Cerebellar nuclear complex (tissue), 1 donor: ENCODE measurements at places on chromosomes 2 and 18.

DNA sequence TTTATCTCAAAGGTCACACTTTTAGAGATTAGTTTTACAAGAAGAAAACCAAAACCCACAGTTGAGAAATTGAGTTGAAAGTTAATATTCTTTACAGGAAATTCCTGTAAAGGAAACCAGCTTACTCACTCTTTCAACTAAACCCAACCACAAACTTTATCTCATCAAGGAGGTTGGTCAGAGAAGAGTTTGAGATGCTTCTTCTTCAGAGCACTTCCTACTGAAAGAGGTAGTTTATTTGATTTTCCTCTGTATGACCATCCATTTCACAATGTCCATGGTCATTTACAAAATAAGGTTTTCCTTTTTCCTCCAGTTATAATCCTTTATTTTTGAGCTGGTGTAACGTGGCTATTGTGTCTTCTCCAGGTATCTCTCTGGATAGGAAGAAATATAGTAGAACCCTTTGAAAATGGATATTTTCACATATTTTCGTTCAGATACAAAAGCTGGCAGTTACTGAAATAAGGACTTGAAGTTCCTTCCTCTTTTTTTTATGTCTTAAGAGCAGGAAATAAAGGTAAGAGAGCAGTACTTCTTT lies 4.5 kb upstream of the IL18RAP start:
- DNase-seq, result no peak

GRCh38 chr2:111652038-111652437 lies 232.0 kb downstream of the ANAPC1 start:
- no peak for DNase-seq

GRCh38 chr2:43041173-43041591 lies 185.2 kb downstream of the ZFP36L2 start:
- DNase-seq, result no peak

GRCh38 chr18:58669731-58670378 lies 1.4 kb upstream of the MALT1 start:
- no peak for DNase-seq

- no peak for DNase-seq
Observed at GRCh38 chr2:102399499-102400141, 23.3 kb upstream of the IL18RAP start.

- DNase-seq, result no peak
Observed at GRCh38 chr18:74869904-74870863, 272.5 kb downstream of the ZNF407 start.

GRCh38 chr2:149606251-149606811 lies 18.8 kb upstream of the MMADHC start:
- no peak for DNase-seq

DNA sequence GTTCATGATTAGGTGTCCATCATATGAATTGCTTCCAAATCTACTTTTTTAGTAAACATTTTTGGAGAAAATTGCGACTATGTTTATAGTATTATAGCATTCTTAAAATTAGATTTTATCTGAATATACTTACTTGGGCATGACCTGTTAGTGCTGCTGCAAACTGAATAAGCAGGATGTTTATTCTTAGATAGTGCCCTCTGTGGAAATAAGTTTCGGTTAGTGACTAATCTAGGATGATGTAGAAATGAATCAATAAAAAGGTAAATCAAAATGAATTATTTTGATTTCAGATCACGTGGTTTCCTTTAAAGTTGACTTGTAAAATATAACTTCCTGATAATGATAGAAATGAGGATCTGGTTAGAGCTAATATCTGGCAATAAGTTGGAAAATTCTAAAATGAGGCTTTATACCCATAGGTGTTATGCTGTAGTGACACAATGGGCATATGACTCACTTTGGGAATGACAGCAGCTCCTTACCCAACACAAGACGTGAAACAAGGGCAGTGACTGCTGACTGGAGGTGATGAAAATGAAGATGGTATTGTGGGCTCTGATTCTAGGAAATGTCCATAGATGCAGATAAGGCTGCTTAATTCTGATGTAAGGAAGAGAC lies 165.8 kb upstream of the TCF4 start:
- no peak for DNase-seq

DNA sequence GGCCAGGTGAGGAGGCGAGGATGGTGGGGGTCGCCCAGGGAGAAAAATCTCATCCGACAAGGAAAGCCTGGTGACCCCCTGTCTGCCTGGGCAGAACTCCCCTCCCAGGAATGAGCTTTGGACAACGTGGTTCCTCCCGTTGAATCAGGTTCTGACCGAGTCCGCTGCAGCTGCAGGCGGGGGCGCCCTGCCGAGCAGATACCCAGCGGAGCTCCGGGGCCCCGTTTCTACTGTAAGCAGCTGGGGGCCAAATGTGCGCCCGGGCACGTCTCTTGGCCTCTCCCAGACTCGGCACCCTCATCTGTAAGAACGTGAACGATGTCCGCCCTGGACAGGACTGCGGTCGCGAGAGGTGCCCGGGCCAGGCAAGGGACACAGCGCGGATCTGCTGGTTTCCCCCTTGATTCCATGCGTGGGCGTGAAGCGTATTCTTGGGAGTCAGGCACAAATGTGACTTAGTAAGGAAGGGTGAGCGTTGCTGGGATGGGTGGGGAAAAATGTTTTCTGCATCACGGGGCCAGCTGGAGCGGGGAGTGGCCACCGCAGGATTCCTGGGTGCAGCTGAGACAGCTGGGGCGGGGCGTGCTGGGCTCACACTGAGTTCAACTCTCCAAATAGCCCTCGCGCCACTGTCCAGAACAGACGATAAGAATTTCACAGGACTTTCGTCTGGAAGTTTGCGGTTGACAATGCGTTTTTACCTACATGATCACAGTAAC lies 20.2 kb upstream of the TUBB6 start:
- DNase-seq, result no peak

- no peak for DNase-seq
Observed at GRCh38 chr2:96656540-96656939, 14.0 kb downstream of the FER1L5 start.

DNA sequence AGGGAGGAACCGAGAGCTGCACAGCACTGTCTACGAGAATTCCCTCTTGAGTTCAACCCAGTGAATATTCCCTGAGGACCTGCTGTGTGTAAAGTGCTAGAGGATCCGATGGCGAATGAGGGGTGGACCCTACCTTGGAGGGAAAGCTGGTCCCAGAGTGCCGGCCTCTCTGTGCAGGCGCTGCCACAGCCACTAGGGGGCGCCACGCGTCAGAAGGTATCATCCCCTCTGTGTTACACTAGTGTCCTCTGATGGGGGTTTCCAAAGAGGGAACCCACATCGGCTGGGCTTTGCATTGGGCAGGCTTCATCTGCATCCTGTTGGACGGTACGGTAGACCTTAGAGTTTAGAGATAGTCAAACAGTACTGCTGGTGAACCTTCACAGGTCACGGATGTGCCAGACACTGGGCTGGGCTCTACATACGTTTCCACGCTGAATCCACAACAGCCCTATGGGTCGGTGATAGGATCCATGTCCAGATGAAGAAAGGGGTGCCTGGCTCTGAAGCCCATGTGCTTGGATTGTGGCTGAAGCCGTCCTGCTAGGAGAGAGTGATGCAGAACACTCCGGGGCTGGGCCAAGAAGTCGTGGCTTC lies 39.0 kb downstream of the COA5 start:
- no peak for DNase-seq

GRCh38 chr18:8097399-8097798 lies 511.8 kb upstream of the RAB12 start:
- DNase-seq, result no peak

GRCh38 chr2:120819720-120820210 lies 84.1 kb downstream of the GLI2 start:
- DNase-seq, result no peak

- DNase-seq, result no peak
Observed at GRCh38 chr2:156343940-156344301, 11.4 kb upstream of the NR4A2 start.

- DNase-seq, result no peak
Observed at GRCh38 chr18:60508108-60508507, 135.5 kb upstream of the MC4R start.

- DNase-seq, result no peak
Observed at GRCh38 chr2:199777315-199777714, 73.7 kb downstream of the FTCDNL1 start.

GRCh38 chr2:192381082-192381481 lies 186.3 kb upstream of the TMEFF2 start:
- DNase-seq, result no peak

DNA sequence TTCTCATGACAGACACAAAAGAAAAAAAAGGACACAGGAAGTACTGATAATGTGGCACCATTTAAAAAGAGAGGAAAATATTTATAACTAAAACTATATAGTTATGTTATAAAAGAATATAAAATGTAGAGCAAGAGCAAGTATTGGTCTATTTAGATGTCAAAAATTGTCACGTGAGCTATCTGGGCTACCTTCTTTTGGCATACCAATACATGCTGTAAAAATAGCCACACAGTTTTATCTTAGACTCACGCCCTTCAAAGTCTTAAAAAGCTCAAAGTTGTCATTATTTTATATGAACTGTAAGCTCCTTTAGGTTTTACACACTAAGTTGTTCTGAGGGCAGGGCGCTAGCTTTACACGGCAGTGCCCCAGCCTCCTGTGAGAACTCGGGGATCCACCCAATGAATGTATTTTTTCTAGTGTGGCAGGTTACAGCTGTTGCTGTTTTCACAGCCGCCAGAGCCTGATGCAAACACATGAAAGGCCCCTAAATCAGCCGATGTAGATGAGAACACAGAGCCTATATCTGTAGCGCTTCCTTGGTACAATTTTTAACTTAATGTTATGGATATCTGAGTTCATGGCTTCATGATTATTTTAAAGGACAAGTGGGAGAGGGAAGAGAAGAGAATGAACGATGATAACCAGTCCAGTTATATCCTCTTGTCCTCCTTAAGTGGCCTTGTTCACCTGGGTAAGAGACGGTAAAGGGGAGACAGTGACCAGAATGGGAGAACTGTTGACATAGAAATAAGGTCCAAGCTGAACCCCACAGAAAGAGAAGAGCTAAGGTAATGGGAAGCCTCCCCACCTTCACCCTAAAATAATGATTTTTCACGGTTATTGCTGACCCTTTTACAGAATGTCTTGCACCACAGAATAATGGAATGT lies 130.8 kb downstream of the CACNB4 start:
- no peak for DNase-seq

- DNase-seq, result no peak
Observed at GRCh38 chr18:11946756-11947155, 34.6 kb upstream of the IMPA2 start.

- no peak for DNase-seq
Observed at GRCh38 chr2:134273256-134273983, 19.5 kb downstream of the MGAT5 start.

DNA sequence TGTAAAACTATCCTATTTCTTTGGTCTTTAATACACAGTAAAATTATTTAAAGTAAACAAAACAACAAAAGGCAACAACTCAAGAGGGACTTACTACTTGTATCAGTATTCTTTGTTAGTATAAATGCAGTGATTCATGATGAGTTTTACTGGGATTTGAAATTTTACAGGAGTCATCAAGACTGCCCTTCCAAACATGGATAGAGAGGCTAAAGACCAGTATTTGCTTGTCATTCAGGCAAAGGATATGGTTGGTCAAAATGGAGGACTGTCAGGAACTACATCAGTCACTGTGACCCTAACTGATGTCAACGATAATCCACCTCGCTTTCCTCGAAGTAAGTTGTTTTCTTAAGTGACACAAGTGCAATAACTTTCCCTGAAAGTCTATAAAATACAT lies 71.1 kb downstream of the CDH7 start:
- no peak for DNase-seq

GRCh38 chr18:25805939-25806338 lies 284.5 kb downstream of the SS18 start:
- no peak for DNase-seq

GRCh38 chr2:240568678-240569522 lies 616 bp downstream of the RNPEPL1 start:
- DNase-seq, result no peak

DNA sequence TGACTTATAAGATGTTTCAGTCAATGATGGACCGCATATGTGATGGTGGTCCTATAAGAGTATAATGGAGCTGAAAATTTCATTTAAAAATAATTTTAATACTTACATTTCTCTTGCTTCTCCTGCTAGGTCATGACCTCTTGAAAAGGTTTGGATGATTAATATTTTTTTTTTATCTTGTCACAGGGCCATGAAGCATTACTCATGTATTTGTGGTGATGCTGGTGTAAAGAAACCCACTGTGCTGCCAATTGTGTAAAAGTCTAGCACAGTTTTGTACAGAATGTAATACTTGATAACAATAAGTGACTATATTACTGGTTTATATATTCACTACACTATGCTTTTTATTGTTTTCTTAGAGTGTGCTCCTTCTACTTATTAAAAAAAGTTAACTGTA lies 124.2 kb upstream of the CELF4 start:
- no peak for DNase-seq

DNA sequence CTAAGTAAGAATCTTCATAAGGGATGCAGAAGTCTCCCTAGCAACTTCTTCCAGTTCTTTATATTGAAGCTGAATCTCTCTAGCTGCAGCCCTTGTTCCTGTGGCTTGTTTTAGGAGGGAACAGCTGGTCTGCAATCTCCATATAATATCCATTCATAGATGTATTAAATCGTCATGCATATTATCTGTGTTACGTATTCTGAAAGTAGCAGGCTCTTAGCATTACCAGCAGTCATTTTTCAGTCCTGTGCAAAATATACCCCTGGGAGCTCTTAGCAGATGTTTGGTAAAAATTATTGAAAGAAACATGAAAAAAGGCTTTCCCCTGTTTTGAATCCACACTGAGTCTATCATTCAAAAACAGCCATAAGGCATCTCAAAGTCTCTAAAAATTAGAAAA lies 385.3 kb downstream of the IRS1 start:
- DNase-seq, result no peak

GRCh38 chr2:104599787-104600510 lies 254.0 kb upstream of the POU3F3 start:
- no peak for DNase-seq

- DNase-seq, result no peak
Observed at GRCh38 chr2:164840458-164840929, 1.1 kb downstream of the COBLL1 start.

GRCh38 chr2:224208443-224208842 lies 169.4 kb upstream of the SERPINE2 start:
- DNase-seq, result no peak

GRCh38 chr2:46119453-46119852 lies 177.8 kb upstream of the EPAS1 start:
- no peak for DNase-seq

- no peak for DNase-seq
Observed at GRCh38 chr2:105235388-105236059, 6.0 kb upstream of the GPR45 start.
